ENCODE measurements at places on chromosomes 5 and 9.
A peak's percentile ranks its signal among the peaks of the same experiment; 100 is the strongest.

- no peak for DNase-seq
These were observed 24.9 kb upstream of the SMU1 start for GRCh38 chr9:33101104-33101951.

- DNase-seq, result no peak
These were observed 508.9 kb downstream of the EBF1 start for GRCh38 chr5:158590746-158591300.

- no peak for DNase-seq
These were observed 10.6 kb upstream of the SLC25A48 start for GRCh38 chr5:135823881-135824280.

DNA sequence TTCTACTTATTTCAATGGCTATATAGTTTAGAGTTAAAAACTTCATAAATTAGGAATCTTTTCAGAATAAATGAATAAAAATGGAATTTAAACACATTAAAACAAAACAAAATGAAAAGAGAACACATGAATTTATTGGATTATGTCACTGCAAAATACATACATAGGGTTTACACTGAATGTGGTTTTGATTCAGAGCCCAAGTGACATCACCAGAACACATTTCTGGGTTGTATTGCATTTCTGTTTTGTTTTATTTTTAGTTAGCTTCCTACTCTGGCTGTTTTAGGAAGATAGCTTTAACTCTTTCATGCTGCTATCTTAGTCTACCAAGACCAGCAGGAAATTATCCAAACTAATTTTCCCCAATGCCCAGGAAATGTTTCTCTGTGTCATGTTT, 1935.0 kb downstream of the EFNA5 start:
- DNase-seq, result no peak

- DNase-seq, result no peak
These were observed 16.2 kb upstream of the QSOX2 start for GRCh38 chr9:136261686-136262430.

GRCh38 chr9:6639622-6640021, 5.9 kb downstream of the GLDC start:
- no peak for DNase-seq

DNA sequence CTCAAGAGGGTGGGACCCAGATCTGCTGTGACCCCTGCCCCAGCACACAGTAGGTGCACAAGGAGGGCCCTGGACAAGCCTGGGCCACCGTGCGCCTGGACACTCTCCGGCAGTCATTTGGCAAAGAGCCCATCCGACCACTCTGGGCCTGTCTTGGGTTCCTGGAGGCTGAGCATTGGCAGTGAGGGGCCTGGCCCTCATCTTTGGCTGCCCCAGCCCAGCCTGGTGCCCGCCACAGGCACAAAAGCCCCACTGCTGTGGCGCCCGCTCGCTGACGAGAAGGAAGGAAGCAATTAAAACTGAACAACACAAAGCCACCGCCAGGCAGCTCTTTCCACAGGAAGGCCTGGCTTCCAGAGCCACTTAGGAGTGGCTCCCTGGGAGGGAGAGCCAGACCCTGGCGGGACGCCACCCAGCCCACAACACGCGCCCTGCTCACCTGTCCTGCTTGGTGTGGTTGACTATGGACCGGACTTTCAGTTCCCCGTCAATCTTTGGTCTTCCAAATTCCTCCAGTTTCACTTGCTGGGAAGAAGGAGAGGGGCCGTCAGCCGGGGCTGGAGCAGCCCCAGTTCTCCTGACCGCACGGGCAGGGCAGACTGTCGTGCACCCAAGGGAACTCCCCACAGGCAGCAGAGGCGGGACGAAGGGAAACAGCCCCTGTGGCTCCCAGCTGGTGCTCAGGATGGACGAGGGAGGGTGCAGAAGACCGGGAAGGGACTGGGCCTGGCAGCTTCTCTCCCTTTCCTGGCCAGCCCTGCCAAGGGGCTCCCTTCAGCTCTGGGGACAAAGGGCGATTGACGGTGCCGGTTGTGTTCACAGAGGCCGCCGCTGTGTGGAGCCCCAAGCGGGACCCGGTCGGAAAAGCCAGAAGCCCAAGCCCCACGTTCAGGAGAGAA, 50.9 kb upstream of the SARDH start:
- DNase-seq, result no peak

DNA sequence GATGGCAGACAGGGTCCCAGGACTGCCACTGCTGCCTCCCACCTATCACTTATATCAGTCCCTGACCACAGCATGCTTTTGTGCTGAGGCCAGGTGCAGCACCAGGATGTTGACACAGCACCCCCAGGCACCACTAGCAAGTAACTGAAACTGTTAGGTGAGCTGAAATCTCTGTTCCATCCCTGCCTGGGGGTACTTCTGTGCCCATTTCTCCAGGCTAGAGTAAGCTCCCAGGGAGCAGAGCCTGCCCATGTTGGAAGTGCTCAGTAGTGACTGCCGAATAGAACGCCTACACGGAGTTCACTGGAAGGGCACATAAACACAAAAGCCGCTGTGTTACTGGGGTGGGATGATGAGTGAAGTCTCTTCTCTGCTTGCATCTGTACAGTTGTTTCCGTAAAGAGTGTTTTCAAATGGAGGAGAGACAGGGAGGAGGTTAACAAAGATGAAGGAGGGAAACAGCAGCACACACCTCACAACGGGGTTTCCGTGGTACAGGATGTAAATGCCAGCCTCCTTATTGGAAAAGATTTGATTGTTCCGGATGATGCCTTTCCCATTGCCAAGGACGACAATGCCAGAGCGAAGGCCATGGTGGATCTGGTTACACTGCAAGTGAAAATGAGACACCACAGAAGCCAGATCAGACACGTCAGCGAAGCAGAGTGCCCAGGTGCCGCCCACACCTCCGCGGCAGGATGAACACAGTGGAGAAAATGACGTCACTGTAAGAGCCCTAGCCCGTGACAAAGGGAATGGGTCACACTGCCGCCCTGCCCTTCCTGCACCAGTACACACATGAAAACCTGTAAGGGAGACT, 43.1 kb downstream of the POLR1E start:
- peak; percentile 81 for DNase-seq

DNA sequence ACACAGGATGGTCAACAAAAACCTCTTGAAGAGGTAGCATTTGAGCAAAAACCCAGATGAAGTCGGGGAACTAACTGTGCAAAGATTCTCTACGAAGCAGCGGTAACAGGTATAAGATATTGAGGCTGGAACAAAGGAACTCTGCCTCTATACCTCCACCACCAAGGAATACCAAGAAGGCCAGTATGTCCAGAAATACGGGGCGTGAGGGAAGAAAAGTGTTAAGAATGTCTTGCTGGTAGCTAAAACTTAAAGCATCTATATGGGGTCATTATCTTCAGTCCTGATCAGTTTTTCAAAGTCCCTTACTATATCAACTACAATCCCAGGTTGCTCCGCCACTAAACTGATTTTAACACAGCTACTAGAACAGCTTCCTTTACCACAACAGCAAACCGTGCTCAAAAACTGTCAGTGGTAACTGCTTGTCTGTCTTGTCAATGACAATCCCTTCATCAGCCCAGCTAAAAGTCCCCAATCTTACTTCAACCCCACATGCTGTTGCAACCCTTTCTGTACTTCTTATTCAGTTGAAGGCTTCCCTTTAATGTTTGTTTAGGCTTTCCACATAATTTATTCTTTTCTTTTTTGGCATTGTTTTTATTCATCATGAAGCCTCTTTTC, 9.4 kb downstream of the PAM start:
- DNase-seq, result peak; percentile 25

DNA sequence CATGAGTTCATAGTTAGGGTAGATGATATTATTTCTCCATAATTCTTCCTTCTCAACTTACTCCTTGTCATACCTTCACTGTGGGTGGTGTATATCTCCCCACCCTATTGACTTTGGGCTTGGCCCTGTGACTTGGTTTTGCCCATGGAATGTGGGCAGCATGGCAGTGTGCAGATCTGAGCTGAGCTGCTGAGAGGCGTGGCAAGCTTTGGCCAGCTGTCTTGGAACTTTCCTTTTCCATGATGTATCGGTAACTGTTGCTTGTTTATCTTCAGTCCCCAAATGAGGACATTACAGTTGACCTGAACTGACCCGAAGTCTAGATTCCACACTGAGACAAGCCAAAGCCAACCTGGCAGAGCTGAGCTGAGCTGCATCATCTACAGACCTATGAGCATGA, 70.4 kb downstream of the RALGPS1 start:
- DNase-seq, result no peak

DNA sequence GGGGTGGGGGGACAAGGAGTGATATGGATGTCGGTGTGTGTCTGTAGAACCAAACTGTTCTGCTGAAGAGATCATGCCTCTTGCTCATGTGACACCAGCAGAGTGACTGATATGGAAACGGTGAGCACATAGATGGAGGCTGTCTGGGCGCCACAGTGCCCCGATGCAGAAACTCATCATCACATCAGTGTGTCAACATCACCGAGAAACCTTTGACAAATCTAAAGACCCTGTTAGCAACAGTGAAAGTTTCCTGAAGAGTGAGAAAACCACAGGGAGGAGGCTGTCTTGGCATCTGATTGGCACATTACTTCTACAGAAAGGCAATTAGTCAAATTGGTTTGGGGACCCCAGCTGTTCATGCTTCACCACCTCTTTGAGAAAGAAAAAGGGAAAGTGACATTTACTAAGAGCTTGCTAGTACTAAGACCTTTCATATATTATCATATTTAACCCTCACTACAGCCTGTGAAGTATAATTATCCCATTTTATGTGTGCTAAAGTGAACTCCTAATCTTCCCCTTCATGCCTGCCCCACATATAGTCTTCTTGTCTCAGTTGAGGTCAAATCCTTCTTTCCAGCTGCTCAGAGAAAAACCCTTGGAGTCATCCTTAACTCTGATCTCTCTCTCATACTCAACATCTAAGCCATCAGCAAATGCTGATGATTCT, 25.6 kb downstream of the CSF2 start:
- peak; percentile 68 for DNase-seq

- DNase-seq, result no peak
These were observed 53.2 kb downstream of the TRIP13 start for GRCh38 chr5:945691-946551.

- DNase-seq, result no peak
These were observed 25.6 kb downstream of the DUSP1 start for GRCh38 chr5:172745406-172745805.

DNA sequence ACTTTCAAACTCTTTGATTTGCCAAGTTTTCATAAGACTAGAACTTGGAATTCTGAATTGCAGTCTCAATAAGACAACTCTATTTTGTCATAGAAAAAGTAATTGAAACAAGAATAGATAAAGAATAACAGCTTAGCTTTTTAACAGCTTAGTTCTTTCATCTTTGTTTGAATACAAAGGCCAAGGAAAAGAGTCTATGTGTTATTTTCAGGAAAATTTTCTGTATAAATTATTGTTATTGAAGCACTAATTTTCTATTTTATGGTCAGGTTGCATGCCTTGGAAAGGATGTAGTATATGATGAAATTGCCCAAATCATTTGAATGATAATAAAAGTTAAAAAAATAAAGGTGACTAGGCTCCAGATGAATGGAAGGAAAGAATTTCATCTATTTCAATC, 25.2 kb upstream of the SPRY4 start:
- no peak for DNase-seq

GRCh38 chr5:94431696-94432095, 186.7 kb downstream of the KIAA0825 start:
- no peak for DNase-seq

- DNase-seq, result no peak
These were observed 147.8 kb downstream of the TENT4A start for GRCh38 chr5:6861036-6861435.

GRCh38 chr9:2966565-2967300, 122.8 kb upstream of the PUM3 start:
- DNase-seq, result no peak

- no peak for DNase-seq
These were observed 21.8 kb downstream of the ANKRD31 start for GRCh38 chr5:75214928-75215327.

DNA sequence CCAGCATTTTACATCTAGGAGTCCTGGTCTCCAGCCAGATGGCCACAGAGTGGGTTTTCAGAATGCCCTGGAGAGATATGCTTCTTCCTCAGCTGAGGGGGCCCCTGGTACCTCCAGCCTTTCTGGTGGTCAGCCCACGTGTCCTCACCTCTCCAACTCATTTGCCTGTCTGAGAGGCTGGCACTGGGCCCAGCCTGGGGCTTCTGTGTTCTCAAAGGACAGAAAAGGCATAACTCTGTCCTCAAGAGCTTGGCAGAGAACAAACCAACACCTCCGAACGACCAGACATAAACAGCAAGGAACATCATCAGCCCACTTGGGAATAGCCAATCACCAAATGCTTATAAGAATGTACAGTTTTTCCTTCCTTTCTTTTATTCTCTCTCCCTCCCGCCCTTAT, 17.1 kb downstream of the ENG start:
- no peak for DNase-seq

DNA sequence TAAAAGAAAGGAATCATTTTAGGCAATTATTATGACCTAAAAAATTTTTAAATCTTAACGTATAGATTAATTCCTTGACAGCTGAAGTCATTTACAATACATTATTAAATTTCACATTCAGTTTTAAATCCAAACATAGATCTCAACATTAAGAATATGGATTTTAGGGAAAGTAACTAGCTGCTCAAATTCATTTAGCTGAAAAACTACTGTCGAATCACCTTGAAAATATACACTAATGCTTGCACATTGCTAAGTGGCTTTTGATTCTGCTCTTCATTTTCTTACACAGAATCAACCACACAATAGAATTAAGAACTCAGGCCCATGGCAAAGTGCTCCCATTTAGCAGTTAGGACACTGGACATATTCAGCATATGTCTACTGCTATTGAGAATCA, 454.2 kb downstream of the RAB3C start:
- DNase-seq, result no peak

- no peak for DNase-seq
These were observed 230.7 kb downstream of the ASTN2 start for GRCh38 chr9:117184173-117184572.

GRCh38 chr9:135888126-135888765, 19.1 kb downstream of the CAMSAP1 start:
- no peak for DNase-seq

DNA sequence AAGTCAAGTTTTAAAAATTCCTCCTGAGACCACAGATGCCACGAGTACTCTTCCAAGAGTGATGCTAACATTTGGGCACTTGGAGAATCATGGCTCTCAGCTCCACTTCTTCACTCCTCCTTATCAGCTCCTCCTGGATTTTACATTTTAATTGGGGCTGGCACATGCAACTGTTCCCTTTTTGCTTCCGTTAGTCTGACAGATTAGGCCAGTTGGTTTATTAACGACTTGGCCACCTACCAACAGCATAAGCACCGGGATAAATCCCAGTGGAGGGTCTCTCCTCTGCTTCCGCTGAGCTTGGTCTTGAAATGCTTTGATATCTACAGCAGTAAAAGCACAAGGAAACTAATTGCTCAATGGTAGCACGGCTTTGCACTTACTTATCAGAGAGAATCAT, 134.6 kb upstream of the RASEF start:
- no peak for DNase-seq

GRCh38 chr5:122498163-122498562, 186.1 kb downstream of the SNCAIP start:
- no peak for DNase-seq

- DNase-seq, result no peak
These were observed 2036.0 kb upstream of the C9orf72 start for GRCh38 chr9:29609282-29609681.

- no peak for DNase-seq
These were observed 63.2 kb downstream of the ERCC6L2 start for GRCh38 chr9:95938724-95939123.
